ENCODE measurements at places on chromosomes 6 and 20.

GRCh38 chr20:36929290-36929689 lies 22.2 kb downstream of the SAMHD1 start:
- DNase-seq, result no peak

DNA sequence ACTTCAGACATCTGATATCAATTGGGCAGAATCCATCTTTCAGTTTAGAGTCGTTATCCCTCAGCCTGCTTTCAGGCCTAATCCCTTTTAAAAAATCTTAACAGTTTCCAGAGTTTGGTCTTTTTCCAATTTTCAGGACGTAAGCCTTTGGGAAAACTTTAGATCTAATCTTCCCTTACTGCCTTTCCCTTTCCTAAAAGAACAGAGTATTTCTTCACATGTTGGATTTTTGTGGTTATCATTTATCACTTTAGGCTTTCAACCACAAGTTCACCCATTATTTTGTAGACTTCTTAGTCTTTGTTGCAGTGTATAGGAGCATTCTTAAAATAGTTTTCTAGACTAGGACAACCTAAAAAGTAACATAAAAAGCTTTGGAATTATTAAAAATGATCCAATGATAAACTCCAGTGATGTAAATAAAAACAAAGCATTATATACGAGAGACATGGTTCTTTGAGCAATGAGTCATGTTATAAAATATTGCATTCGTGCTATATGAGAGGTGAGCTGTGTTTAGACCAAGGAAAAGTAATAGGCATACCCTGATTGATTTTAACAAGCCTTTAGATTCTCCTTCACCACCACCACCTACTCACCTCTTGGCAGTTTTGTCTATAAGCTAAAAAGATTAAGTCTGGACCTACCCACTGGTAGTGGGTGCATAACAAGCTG lies 90.4 kb upstream of the MCHR2 start:
- DNase-seq, result peak; percentile 83

DNA sequence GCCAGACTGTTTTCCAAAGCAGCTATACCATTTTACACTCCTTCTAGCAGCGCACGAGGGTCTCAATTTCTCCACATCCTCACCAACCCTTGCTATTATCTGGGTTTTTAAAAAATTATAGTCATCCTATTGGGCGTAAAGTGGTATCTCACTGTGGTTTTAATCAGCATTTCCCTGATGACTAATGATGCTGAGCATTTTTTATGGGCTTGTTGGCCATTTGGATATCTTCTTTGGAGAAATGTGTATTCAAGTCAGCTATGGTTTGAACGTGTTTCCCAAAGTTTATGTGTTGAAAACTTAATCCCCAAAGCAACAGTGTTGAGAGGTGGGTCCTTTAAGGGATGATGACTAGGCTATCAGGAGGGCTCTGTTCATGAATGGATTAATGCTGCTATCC lies 6.7 kb downstream of the MCUR1 start:
- no peak for DNase-seq

DNA sequence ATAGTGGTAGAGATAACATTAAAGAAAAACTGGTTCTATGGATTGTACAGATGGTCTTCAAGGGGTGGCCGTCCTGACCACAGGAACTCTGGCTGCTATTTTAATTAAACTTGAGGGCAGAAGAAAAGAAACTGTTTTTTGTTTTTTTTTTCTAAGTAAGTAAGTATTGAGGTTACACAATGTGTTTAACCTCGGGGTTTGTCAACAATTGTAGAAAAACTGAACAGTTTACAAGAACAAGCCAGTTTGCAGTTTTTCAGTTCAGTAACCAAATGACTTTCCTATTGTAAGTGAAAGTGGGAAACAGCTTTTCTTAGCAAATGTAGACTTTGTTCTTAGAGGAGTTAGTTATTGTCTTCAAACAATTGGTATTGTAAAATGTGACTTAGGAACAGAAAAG lies 77.0 kb downstream of the PLCB1 start:
- DNase-seq, result no peak

DNA sequence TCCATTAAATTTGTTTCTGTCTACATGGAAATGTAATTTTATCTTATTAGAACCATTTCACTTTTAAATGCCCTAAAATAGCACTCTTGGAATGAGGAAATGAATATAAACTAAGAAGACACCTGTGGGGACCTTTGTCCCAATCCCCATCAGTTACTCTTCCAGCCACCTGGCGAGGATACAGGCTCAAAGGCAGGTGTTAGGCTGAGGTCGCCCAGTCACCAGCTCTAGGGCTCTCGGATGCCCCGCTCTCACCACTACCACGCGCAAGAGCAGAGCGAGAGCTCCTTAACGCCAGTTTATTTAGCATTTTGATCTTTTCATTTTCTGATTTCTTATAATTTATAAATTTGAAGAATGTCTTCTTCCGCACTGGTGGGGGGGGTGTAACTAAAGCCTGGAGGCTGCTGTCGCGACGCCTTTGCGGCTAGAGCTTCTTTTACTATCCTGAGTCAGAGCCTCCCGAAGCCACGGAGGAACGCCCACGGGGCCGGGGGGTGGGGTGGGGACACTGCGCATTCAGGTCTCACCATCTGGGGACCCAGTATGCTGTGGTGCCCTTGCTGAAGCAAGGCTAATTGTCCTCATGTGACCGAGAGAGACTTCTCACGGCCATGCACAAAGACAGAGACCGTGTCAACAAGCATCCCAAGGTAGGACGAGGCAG lies 38.7 kb upstream of the AFDN start:
- DNase-seq, result no peak

- no peak for DNase-seq
Observed at GRCh38 chr6:22512686-22513427, 56.5 kb upstream of the HDGFL1 start.

DNA sequence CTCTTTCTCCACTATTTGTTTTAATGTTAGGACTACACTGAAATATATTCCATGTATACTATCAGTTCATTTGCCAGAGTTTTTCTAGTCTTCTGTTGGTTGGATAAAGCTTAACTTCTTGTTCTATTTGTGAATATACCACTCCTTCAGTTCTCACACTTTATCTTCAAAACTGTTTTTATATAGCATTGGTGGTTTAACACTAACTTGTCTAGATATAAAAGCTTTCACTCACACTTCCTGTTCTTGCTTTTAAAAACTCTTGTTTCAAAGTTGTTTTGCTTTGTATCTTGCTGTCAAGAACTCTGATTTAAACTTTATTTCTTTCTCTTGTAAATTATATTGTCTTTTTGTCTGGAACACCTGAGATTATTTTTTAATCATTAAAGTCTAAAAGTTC lies 226.8 kb upstream of the TENT5A start:
- no peak for DNase-seq

- DNase-seq, result no peak
Observed at GRCh38 chr6:15522856-15523529, 139.8 kb downstream of the DTNBP1 start.

GRCh38 chr6:31055441-31055840 lies 45.2 kb downstream of the MUC22 start:
- no peak for DNase-seq

DNA sequence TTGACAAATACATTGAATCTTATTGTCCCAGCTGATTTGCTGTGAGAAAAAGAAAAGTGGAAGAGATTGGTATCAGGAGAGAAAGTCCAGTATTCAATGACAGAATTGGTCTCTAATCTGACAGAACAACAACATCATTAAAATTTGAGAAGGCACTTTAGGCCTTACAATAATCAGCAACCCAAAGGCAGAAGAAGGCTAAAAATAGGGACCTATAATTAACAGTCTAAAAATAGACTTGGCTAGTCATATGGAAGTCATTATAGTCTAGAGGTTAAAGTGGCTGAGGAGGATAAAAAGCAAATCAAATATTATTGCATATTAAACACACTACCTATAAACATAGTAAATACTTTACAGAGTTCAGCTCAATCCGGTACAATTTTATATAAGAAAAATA lies 393.6 kb upstream of the JAG1 start:
- DNase-seq, result no peak

GRCh38 chr6:37717836-37718251 lies 20.2 kb upstream of the MDGA1 start:
- DNase-seq, result no peak

DNA sequence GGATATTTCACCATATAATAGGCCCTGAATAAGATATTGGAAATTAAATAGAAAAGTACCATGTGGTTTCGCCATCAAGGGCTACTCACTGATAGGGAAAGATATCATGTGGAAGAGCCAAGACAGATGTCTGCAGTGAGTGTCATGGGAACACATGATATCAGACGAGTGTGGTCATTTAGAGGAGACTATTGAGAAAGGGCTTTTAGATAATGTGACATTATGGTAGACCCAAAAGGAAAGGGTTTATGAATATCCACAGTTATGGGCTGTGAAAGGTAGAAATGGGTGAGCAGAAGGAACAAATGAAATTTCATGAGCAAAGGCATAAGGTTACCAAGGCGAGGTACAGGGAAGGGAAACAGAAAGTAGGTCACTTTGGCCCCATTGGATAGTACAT lies 182.3 kb upstream of the PRSS16 start:
- no peak for DNase-seq

- DNase-seq, result no peak
Observed at GRCh38 chr20:13008761-13009681, at the start of gene SPTLC3. Gene SPTLC3, plus strand, starts transcription at chr20:13008972. Its CDS starts 296 bp downstream, at chr20:13009268.

DNA sequence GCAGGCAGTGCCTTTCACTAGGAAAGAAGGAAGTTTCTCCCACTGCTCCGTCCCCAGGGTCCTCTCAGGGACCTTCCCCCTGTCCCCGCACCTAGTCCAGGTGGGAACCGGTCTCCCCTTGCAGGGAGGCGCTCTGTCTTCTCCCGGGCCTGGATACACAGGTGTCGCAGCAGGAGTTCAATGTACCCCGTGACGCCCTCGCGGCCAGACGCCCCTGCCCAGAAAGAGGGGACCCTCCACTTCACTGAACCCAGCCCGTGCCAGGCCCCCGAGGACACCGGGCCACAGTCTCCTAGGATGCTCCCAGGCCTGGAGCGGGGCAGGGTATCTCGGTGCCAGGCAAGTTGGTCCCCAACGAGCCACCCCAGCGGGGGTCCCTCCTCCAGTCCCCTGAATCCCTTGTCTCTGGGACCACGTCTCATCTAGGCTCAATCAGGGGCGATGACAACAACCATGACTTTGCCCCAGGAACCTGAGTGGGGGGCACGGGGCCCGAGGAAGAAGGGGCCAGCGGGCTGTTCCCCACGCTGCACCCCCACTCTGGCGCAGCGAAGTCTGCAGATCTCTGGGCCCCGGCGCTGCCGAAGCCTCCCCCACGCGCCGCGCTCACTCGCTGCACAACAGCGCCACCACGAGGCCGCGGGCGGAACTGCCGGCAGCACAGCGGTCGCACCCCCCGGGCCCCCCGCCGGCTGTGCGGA lies 103.0 kb downstream of the EDN3 start:
- no peak for DNase-seq

- DNase-seq, result no peak
Observed at GRCh38 chr20:42714298-42715141, 475.2 kb downstream of the PTPRT start.

DNA sequence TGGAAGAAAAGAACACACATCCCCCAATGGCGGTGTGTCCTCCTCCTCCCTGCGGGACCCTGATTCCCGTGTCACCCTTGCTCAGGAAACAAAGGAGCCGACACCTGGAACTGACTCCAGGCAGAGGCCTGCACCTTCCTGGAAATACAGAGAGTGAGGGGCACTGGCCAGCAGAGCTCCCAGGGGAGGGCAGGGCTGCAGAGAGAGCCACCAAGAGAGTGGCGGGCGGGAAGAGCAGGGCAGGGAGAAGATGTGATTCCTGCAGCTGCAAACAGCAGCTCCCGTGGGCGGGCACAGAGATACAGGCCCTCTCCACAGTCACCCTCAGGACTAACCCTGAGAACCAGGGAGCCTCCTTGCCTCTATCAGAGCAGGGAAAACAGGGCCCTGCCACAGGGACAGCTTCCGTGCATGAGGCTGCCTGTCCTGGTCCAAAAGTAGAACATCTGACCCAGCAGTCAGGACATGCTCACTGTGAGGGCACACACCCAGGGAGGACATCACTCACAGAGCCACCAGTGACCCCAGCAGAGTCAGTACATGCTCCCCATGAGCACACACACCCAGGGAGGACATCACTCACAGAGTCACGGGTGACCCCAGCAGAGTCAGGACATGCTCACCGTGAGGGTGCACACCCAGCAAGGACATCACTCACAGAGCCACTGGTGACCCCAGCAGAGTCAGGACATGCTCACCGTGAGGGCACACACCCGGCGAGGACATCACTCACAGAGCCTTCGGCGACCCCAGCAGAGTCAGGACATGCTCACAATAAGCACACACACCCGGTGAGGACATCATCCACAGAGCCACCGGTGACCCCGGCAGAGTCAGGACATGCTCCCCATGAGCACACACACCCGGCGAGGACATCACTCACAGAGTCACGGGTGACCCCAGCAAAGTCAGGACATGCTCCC lies 193.1 kb downstream of the DLL1 start:
- DNase-seq, result no peak

- no peak for DNase-seq
Observed at GRCh38 chr6:163460307-163460782, 45.8 kb downstream of the QKI start.

DNA sequence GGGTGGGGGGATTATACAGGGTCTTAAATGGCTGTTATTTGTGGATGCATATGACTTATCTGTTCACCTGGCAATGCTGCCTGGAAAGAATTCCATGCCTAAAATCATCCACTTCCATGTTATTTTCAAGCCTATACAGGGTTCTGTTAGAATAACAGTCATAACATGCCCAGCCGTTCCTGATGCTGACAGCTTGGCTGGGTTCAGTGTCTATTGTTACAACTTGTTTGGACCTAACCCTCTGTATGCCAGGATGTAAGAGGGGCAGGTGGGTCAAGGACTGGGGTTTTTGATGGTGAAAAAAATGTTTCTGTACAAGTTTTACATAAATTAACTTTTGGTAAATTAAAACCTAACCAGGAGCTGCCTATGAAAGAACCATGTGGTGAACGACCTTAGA lies 79.8 kb downstream of the GINS1 start:
- DNase-seq, result no peak

DNA sequence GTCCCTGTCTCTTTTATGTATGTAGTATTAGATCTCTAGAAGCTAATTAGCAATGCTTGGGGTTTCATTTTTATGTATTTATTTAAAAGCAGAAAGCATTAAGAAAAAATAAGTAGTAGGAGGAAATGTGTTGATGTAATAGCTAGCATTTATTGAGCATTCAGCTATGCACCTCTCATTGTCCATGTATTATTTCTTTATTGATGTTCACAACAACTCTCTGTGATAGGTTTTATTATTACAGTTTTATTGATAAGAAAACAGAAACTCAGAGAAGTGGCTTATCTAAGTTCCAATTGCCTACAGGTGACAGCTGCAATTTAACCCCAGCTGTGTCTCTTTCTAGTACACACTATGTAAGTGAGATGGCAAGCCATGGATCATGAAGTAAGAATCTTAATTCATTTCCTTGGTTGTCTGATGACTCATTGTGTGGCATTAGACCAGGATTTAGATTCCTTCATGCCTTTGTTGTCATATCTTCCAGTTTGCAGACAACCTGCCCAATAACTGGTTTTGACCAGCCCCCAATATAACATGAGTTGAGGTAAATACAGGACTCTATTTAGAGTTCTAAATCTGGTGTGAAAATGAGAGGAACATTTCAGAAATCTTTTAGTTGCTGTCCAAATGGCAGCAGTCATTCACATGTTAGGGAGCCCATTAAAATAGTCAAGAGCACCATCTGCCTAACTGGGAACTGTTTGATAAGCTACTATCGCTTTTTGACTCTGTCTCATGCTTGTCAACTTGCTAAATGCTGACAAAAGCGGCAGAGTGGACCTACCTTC lies 170.8 kb upstream of the PHACTR1 start:
- DNase-seq, result peak; percentile 37

- DNase-seq, result peak; percentile 68
Observed at GRCh38 chr20:41476013-41476441, 109.4 kb upstream of the EMILIN3 start.

GRCh38 chr20:47063407-47063806 lies 168.8 kb downstream of the EYA2 start:
- DNase-seq, result no peak
